ENCODE measurements at places on chromosomes 12 and 14.
A peak's percentile ranks its signal among the peaks of the same experiment; 100 is the strongest.

DNA sequence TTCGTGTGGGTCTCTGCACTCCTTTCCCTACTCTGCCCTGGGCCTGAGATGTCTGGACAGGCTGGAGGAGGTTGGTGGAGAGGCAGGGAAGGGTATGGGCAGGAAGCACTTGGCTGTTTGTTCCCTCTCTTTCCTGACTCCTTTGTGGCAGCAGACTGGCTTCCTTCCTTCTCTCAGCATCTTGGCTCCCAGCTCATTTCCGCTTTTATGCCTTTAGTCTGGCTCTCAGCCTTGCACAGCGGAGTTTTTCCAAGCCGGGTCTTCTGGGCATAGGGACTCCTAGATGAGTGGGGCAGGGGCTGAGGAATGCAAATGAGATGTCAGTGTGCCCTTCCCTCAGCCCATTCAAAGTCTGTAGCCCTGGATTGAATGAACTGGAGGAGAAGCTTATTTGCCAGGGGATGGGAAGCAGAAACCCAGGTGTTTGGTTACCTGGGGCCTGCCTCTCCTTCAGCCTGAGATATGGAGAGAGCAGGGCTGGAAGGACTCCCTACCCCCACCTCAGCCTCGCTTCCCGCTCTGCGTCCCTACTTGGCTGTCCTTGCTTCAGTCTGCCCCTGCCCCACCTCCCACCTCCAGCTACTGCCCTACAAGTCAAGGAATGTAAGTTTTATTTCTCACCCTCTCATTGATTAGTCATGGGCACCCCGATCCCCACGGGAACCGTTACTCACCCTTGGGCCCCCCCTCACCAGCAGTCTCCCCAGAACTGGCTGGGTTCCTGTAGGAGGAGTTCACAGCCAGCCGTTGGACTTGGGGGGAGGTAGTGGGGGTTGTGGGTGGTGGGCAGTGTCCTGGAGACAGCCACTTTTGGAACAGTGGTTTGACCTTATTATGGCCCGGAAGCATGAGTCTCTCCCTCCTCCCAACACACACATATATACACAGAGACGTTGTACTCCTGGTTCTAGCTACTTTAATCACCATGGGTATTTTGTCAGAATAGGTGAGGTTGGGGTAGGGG lies 9.3 kb upstream of the ITGA5 start:
- DNase-seq: no peak

DNA sequence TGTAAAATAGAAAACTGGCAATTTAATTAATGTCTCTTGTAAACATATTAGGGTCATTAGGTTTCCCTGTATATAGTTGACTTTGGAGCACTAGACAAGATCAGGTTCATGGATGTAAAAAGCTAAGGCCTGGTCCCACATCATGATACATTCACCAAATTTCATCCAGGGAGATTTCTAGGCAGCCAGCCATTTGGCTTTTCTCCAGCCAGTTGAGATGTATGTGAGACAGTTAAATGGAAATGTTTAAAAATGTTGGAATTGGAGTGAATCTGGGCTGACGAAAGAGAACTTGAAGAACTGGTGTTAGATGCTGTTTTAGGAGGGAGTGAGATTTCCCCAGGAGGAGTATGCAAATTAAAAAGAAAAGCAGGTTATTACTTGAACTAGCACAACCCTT lies 41.8 kb upstream of the CLEC14A start:
- no peak for DNase-seq

GRCh38 chr12:16949371-16949770 lies 343.4 kb upstream of the LMO3 start:
- DNase-seq: no peak

DNA sequence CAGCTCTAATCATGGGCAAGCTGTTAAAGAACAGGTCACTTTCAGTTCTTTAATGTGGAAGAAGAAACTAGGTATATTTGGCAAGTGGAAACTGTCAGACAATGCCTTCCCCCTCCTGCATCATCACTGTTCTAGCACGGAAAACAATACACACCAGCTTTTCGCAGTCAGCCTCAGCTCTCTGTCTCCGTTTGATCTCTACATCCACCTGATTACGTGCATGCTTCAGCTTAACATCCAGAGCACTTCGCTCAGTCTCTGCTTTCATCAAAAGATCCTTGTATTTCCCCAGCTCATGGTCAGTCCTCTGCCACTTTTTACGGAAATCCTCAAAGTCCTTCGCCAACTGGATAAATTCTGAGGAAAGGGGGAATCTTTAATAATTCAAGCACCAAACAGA lies 19.0 kb downstream of the RACGAP1 start:
- no peak for DNase-seq

GRCh38 chr12:33205981-33206380 lies 233.6 kb downstream of the SYT10 start:
- DNase-seq: no peak

DNA sequence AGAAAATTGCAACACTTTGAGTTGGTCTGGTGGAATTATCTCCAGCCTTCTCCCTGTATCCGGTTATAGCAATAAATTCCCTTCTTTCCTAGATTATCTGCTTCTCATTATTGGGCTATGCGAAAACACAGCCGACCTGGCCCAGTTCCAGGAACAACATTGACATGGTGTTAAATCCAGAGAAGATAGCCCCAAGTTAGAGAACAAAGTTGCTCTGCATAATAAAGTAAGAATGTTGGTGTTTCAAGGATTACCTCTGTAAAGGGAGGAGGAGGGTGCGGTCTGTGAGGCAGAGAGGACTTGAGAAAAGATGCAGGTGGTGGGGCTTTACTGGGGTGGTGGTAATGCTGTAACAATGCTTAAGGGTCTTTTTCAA lies 12.1 kb downstream of the TCL1A start:
- peak; percentile 45 for DNase-seq

- DNase-seq: no peak
These were observed 100.1 kb downstream of the ATP23 start for GRCh38 chr12:58041441-58041840.

- no peak for DNase-seq
These were observed 77.1 kb downstream of the STXBP6 start for GRCh38 chr14:24972844-24973243.

- DNase-seq: no peak
These were observed 27.7 kb upstream of the ETFBKMT start for GRCh38 chr12:31631809-31632208.

GRCh38 chr14:79201564-79202207 lies 1009.6 kb downstream of the DIO2 start:
- DNase-seq: no peak

GRCh38 chr12:29425722-29426121 lies 44.8 kb upstream of the ERGIC2 start:
- no peak for DNase-seq

DNA sequence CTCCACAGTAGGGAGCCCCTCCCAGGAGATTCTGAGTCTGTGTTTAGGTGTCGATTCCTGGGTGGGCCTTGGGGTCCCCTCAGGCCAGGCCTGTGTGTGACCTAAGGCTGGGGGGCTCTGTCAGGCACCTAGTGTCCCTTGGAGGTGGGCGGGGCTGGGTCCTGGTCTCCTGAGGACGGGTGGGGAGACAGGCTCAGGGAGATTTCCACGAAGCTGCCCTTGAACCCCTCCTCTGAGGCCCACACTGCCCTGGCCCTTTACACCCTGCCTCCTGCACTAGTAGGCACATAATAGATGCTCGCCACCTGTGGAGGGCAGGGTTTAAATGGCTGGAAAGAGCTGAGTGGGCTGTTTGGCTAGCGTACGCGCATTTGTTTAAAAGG lies 32.9 kb downstream of the MEG3 start:
- DNase-seq: no peak

- no peak for DNase-seq
These were observed 299.0 kb upstream of the DDHD1 start for GRCh38 chr14:53452005-53452673.

- DNase-seq: peak; percentile 68
These were observed 282.1 kb downstream of the RPS29 start for GRCh38 chr14:49303946-49304516.

DNA sequence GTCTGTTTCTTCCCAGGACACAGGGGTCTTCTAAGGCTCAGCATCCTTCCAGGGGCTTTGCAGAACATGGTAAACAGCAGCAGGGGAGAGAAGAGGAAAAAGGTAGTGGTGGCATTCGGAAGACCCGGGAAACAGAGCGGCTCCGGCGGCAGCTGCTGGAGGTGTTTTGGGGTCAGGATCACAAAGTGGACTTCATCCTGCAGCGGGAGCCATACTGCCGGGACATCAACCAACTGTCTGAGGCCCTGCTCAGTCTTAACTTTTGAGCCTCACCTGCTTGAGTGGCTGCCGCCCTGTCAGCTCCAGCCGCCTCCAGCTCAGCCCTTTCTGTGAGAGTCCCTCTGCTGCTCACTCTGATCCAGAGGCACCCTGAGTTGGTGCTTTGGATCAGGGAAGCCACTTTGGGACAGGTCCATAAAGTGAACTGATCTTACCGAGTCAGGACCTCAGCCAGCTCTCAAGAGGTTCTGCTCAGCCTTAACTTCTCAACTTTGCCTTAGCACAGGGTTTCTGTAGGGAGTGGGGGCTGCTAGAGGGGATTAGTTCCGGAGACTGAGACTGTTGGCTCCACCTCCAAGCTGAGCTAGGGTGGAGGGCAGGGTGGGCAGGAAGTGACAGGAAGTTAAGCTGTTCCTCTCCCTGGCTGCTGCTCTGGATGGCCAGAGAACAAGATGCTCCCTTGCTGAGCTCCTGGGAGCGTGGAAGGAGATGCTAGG lies 5.4 kb downstream of the SDR39U1 start:
- no peak for DNase-seq

GRCh38 chr12:93448796-93449195 lies 7.0 kb upstream of the UBE2N start:
- no peak for DNase-seq

GRCh38 chr12:65649126-65649525 lies 175.2 kb upstream of the HMGA2 start:
- DNase-seq: no peak

DNA sequence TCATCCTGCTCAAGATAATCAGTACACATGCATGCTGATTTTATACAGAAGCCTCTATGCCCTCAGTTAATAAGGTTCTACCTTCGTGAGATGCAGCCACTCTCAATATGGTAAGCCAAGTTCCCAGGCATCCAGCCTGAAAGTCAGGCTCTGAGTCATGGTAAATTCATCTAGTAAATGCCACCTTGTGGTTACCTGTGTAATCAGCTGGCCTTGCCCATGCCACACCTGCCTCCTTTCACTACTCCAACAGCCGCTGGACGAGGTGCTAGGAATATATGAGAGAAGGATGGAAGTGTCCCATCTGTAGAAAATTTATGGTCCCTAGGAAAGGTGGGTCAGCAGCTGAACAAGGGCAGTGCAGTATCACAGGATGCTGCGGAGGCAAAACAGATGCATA lies 207.3 kb downstream of the SSPN start:
- no peak for DNase-seq

DNA sequence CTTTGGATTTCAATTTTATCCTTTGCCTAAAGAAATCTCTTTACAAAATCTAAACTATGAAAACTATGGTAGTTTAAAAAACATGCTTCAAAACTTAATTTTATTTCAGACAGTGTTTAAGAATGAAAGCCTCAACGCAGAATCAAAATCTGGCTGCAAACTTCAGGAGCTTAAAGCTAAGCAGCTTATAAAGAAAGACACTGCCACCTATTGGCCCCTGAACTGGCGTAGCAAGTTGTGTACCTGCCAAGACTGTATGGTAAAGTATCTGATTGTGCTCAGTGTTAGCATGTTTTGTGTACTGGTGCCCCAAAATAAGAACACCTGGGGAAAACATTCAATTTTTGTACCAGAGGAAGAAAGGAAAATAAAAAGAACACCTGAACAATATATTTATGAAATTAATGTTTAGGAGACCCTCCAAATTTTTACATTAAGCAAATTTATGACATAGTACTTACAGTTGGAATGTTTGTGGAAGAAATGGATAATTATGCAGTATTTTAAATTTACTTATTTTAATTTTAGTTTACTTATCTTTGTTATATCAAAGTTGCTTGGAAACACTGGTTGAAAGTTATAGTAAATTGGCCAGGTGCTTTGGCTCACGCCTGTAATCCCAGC lies 12.2 kb downstream of the UBR7 start:
- peak; percentile 66 for DNase-seq

DNA sequence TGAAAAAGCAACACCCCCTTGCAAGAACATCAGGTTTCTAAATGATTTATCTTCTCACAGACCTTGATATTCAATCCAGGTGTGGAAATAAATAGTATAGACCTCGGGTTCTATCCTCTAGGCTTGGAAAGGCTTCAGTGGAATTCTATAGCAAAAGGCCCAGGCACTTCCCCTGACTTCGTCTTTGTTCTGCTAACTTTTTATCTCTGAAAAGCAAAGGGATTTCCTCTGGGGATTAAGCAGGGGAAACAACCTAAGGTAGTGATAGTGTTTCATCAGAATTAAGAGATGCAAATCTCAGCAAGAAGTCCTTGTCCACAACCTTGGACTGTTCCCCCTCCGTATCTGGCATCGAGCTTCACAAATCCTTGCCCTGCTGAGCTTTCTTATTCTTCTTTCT lies 59.5 kb upstream of the DUSP6 start:
- DNase-seq: no peak

GRCh38 chr12:18262514-18262913 lies 1.2 kb downstream of the PIK3C2G start:
- no peak for DNase-seq

DNA sequence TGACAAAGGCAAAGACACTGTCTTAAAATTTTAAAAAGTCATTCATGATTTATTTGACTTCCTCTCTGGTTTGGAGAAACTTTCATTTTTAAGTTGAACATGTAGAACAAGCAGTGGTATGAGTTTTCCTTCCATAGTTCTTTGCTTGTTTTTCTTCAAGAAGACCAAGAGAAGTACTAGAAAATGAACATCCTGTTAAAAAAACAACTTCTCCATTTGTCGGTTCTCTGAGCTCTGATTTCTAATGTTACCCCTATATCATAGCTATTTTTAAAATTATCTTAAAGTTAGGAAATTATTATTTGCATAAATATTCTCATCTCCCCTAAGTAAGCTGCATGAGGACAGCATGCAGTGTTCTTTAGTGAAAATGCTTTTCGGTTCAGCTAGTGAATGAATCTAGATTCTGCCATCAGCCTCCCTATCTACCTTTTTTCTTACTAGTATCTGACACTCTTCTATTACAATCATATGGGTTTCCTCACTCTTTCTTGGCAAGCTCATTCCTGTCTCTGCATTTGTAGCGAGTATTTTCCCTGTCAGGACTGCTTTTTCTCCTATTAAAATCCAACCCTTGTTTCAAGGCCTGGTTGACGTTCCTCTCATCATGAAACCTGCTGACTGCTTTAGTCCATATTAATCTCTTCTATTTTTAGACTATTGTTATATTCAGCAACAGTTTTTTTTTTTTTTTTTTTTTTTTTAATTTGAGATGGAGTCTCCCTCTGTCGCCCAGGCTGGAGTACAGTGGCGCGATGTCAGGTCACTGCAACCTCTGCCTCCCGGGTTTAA lies 15.8 kb downstream of the DIP2B start:
- DNase-seq: peak; percentile 46

- no peak for DNase-seq
These were observed 450.6 kb upstream of the LMO3 start for GRCh38 chr12:17056546-17056945.

- no peak for DNase-seq
These were observed 2.9 kb downstream of the RFX4 start for GRCh38 chr12:106585521-106586277.

DNA sequence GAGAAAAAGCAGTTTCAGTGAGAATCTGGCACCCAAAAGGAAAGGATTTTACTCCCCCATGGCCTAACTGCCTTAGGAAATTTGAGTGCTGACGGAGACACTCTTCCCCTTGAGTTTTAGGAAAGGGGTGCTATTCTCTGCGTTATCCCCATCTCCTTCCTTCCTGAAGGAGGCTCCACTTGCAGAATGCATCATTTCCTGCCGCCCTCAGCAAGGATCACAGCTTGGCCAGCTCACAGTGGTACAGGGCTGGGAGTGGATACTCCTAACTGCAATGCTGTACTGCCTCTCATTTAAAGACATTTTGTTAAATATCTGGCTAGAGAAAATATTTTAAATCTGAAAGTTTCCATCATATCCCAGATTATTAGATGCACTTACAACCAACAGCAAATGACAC lies 33.0 kb downstream of the RDH12 start:
- no peak for DNase-seq
